Stimulated activated CD8-positive, alpha-beta memory T cell treated with anti-CD3 and anti-CD28 coated beads, Interleukin-15, amount 100 ng/mL, for 48 hours (primary cell): ENCODE measurements at places on chromosomes 7 and 10.
A peak's percentile ranks its signal among the peaks of the same experiment; 100 is the strongest.

DNA sequence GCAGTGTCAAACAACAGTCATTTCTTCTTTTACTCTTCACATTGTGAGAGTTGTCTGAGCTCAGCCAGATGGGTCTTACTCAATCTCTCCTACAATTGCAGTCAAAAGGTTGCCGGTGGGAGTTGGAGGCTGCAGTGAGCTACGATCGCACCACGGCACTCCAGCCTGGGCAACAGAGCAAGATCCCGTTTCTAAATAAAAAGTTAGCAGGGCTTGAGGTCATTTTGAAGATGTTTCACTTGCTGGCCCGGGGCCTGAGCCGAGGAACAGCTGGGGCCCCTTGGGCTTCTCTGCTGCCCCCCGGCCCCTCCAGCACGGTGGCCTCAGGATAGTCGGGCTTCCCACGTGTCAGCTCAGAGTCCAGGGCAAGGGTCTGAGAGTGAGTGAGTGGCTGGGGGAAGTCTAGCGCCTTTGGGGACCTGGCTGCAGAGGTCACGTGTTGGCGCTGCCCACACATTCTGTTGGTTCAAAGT, 40.4 kb downstream of the GTF2IRD1 start:
- DNase-seq, result no peak

GRCh38 chr10:35208536-35208935, 81.9 kb downstream of the CREM start:
- peak; percentile 35 for DNase-seq

DNA sequence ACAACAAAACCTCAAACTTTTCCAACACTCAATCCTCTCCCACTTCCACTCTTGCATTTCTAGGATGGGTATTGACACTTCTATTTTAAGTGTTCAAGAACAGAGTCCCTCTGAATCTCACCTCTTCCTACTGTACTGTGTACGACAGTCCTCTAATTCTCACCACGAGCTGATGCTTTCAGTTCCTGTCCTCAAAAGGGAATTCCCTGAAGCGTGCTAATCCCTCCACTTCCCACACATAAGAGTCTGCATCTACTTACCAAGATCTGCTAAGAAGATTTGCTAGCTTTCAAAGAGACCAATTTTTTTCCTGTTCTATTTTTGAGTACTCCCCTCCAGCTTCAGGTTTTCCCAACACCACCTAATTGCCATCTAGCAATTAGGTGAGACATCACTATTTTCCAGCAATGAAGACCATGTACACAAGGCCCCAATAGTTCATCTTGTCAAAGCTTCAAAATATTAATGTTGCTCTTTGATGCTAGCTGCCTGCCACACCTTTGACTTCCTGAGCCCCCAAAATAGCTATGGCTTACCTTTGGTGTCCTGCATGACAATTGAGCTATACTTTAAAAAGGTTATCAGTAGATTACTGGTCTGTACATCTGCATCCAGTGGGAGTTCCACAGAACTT, 54.4 kb downstream of the ARMH3 start:
- no peak for DNase-seq

GRCh38 chr7:926061-927030, 28.1 kb downstream of the ADAP1 start:
- DNase-seq, result no peak

- DNase-seq, result no peak
These were observed 75.9 kb downstream of the CNOT4 start for GRCh38 chr7:135434047-135434446.

DNA sequence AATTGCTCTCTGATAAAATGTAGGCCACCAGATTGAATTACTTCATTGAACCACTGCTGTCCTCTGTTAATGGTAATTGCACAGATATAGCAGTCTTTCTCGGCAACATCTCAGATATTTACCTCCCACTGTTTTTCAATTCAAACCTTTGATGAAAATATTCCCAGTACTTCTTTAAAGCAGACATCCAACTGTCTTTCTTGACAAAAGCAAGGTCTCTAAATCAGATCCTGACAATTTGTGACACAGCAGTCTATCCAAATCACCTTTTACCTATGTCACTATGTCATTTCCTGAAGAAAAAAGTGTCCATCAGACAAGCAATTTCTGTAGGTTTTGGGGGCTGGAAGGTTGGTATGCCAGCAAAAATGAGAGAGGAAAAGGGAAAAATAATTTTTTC, 555.7 kb downstream of the AUTS2 start:
- DNase-seq, result no peak

DNA sequence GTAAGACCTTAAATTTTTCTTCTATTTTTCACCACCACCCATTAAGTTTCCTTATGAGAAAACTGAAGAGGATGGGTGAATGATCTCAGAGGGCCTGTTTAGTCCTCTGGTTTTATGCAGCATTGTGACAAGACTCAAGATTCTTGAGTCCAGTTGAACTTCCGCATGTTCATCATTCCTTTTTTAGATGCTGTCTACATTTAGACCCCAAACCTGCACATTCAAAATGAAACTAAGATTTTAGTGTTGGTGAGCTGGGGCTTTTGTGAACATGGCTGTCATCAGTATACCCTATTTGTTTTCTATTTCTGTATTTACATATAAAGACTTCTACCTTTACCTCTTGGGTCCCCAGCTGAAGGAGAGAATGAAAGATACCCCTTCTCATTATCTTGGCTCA, 31.1 kb downstream of the NET1 start:
- DNase-seq, result no peak

DNA sequence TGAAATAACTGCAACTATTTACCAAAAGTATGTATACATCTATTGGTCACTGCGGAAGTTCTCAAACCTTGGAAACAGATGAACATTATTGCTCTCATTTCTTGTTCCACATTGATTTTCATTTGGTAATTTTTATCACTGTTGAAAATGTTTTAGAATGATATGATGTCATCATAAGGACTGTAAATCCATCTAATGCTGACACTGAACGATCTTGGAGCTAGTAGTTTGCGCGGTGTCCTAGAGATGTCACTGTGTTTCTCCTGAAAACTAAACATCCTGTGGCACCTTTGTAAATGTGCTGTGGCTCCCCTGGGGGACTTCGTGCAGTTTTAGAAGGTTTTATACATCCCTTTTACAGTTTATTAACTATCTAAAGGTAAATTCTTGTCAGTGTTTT, 73.5 kb downstream of the DNAJB9 start:
- no peak for DNase-seq

DNA sequence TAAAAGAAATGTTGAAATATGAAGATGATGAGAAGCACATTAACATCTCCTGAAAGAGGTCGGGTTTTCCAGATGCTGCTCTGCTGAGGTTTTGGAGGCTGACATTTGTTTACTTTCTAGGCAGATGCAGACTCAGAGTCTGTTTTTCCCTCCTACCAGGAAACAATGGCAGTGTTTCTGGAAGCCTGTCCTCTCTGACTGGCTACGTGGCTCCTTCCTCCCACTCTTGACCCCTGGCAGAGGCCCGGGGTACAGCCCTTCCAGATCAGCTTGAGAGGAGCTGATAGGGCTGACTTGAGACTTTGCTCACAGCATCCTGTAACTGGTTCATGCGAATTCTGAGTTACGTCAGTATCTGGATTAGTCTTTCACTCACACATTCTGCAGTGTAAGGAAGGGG, 41.1 kb upstream of the IL15RA start:
- no peak for DNase-seq

- DNase-seq, result no peak
These were observed 179.3 kb upstream of the CSTF2T start for GRCh38 chr10:51878695-51879094.

GRCh38 chr7:135168001-135168400, 2.5 kb downstream of the CYREN start:
- DNase-seq, result no peak

DNA sequence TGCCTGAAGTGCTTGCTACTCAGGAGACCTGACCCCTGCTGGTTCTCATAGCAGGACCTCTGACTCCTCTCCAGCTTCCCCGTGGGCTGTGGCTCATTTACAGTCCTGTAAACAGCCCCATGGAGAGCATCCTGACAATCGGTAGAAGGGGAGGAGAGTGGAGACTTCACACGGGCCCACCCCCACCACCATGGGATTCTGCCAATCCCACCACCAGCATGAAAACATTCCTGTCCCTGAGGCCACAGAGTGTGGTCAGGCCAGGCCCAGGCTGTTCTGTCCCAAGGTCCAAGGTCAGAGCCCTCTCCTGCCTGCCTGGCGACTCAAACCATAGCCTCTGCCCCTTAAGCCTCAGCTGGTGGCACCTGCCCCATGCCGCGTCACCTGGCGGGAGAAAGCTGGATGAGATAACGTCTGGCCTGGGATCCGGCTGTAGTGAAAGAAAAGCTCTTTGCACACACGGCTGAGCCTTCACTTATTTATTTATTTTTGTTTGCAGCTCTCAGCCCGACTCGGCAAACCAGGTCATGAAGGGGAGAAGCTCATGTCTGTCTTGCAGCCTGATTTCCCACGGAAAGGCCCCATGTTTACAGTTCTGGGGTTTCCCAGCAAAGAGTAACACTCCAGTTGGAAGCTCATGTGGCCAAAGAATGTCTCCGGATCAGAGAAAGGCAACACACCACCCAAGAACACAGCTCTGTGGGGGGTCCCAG, 293.6 kb upstream of the ZMIZ1 start:
- no peak for DNase-seq

DNA sequence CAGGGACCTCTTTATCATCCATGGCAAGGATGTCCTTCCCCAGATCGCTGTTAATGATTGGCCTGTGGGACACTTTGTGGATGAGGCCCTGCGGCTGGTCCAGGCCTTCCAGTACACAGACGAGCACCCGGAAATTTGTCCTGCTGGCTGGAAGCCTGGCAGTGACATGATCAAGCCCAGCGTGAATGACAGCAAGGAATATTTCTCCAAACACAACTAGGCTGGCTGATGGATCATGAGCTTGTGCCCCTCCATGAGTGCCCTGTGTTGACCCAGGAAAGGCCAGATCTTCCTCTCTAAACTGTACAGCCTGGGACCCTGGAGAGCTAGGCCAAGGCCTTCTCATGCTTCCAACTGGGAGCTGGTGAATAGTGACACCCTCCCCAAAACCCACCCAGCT, 124.1 kb downstream of the CUL2 start:
- DNase-seq, result no peak

GRCh38 chr10:63423494-63423893, 42.3 kb downstream of the JMJD1C start:
- DNase-seq, result no peak

GRCh38 chr10:132404169-132404880, 7.3 kb downstream of the PWWP2B start:
- DNase-seq, result no peak

DNA sequence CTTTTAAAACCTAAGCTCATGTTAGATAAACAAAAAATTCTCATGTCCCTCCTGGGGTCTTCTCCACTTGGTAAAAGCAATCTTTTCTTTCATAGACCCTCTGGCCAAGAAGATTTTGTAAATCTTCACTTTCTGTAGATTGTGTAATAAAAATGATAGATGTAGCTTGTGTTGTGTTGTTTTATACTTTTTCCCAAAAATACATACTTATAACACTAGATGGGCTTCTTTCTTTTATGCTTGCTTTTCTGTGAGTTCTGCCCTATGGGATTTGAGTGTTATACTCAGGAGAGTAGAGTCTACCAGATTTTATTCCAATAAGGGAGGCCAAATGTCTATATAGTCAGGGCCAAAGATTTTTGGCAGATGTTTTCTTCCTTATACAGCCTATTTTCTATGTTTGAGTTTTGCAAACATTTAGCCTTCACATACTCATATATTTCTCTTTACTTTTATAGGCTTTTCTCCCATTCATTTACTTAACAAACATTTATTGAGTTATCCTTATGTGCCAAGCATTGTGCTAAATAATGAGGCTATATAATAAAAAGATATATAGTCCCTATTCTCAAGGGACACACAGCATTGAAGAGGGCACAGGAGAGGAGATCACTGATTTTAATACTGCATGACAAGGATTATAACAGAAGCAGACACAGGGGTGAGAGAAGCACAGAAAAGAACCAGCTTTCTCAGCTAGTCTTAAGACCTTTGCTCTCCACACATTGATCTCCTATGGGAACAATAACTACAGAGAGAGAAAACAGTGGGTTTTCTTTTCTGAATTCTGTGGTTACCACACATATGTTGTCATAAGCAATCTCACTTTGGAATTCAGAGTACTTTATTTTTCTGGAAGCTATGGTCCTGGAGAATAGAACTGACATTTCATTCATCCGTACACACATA, 58.0 kb upstream of the PNLIP start:
- no peak for DNase-seq

GRCh38 chr10:92886334-92886961, 38.1 kb downstream of the EXOC6 start:
- DNase-seq, result no peak

DNA sequence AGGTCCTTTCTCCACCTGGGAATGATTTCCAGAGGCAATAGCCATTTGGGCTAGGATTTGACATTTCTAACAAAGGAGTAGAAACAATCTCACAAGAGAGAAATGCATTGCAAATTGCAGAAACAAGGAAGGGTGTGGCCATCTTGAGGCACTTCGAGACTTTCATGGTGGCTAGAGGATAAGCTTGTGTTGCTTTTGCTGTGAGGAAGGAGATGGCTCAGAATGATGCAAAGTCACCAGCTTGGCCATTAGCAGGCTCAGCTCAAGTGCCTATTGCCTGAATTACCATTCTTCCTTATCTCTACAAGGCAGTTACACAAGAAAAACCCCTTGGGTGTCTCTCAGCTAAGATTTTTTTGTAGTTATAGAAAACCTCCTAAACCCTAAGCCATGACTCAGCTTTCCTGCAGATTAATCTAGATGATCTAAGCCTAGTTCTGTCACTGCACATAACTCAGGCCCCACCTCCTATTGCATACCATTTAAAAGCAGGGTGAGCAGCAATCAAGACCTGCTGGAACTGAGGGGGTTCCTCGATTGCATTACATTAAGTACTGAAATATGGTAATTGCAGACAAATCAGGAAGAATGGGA, 683.1 kb downstream of the NRG3 start:
- DNase-seq, result no peak

- DNase-seq, result no peak
These were observed 18.6 kb downstream of the FOXK1 start for GRCh38 chr7:4700577-4701235.

- DNase-seq, result no peak
These were observed 95.3 kb downstream of the PTPRN2 start for GRCh38 chr7:158492367-158492764.

DNA sequence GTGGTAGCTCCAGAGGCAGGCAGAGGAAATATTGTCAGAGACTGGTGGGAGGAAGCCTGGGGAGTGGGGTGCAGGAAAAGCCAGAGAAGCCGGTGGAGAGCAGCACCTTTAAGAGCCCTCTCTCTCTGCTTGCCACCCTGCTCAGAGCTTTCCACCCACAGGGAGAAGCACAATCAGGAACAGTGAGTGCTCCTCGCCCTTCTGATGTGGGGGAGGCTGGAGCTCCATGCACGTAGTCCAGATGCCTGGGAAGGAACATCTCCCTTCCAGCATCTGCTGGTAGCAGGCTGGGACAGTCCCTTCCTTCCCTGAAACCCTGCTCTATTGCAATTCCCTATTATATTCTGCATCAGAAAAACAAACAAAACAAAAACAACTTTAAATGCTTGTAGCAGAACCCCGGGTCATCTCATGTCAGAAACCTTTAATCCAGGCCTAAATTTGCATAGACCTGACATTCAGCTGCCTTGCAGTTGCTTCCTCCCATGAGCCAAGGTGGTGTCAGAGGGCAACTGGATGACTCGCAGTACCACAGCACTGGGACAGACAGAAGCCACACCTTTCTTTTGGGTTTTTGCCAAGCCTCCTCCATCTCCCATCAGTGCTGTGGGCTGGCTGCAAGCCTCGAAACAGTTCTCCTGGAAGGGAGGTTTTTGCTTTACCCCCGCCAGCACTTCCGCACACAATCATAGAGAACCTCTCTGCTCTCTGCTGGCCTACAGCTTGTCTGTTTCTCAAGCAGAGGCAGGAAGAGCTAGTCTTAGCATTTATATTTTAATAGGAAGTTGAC, 13.1 kb downstream of the AVPI1 start:
- DNase-seq, result peak; percentile 23

- DNase-seq, result no peak
These were observed 177.2 kb downstream of the SEC23IP start for GRCh38 chr10:120069700-120070099.
